AG09319 (cell line): ENCODE measurements at places on chromosomes 13 and 19.

DNA sequence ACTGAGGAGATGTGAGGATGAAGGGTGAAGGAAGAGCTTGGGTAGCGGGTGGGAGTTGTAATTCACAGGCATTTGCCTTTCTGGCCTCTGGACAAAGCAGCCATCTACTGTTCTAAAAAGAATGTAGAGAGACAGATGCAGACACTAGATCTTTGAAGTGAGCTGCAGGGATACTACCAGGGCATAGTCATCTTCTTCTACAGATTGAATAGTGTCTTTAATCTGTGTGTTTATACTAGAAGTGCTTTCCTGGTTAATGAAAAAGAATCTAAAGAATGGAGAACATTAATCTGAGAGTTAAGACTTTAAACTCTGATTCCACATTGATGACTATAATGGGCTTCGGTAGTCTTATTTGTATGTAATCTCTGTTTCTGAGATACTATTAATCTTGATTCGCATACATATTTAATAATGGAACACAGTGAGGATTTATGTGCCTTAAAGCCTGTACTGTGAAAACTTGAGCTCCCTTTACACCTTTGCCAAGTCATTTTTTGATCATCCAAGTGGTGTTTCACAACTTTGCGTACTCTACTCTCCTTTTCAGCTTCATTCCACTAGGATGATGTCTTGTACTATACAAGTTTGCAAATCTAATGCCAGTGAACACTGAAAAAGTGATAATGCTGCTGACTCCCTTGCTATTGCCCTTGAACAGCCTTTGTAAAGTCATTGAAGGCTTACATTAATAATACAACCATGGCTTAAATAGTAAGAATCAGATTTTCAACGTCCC lies 2199.4 kb upstream of the PCDH20 start:
- no peak for DNase-seq

DNA sequence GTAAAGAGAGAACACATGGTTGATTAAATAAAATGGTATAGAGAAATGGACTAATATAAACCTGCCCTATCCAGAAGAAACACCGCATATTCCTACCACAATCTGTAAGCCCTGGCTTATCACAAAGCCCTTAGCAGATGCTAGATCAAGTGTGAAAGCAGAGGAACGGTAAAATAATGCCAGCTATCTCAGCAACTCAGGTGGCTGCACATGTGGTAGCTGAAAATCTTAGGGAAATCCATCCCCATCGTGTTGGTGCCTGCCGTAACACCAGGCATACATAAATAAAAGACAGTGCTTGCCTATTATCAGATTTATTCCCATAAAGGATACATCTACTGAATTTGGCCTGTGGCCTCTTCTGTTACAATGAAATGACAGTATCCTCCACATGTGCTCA lies 304.1 kb upstream of the MAB21L1 start:
- no peak for DNase-seq

GRCh38 chr19:17739121-17739875 lies 12.0 kb upstream of the FCHO1 start:
- no peak for DNase-seq

GRCh38 chr19:18274781-18275356 lies 617 bp upstream of the IQCN start:
- peak; percentile 73 for DNase-seq
